Stimulated activated CD4-positive, alpha-beta T cell treated with anti-CD3 and anti-CD28 coated beads, Interleukin-12 subunit alpha, Interleukin-12 subunit beta, amount 100 ng/mL, for 48 hours (primary cell): ENCODE measurements at places on chromosomes 12 and 14.

DNA sequence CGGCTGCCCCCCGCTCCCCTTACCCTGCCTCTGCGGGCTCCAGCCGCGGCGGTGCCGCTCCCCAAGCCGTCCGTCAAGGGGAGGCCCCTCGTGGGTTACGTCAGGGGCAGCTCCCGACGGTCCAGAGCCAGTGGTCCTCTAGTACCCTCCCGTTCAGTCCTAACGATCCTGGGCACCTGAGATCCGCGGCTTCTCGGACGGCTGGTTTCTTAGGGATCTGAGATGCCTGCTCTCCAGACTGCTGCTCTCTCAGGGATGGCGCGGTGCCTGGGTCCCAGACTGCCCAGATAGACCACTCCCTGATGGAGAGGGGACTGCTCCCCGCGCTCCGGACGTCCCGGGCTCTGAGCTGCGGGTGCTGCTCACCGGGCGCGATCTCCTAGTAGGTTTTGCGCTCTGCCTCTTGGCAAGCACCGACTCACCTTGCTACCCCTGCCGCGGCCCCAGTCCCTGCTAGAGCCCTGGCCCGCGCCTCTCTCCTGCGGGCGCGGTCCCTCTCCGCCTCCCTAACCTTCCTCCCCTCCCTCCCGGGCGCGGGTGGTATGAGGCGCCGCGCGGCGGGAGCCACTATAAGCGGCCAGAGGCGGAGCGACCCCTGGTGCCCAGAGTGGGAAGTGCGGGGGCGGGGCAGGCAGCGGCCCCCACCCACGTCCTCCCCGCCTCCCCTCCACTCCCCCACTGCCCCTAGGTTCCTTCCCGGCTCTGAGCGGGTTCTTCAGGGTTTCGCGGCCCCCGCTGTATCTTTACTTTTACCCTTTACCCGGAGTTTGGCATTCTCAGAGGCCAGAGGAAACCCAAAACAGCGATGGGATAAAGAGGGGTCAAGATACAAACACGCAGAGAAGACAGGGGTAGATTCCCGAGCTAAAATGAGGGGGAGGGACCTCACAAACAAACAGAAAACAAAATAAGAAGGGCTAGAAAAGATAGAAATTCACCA is at the start of gene C1QL4:
TSS of gene C1QL4 (minus strand) at position 544 of the 940 bp plus-strand sequence. CDS start 711 bp downstream, outside the sequence.
- DNase-seq: peak; percentile 69

- no peak for DNase-seq
Observed at GRCh38 chr12:50085615-50086072, 502 bp downstream of the SMARCD1 start.

GRCh38 chr12:81450920-81451739 is 308.0 kb downstream of the PPFIA2 start:
- DNase-seq: no peak

DNA sequence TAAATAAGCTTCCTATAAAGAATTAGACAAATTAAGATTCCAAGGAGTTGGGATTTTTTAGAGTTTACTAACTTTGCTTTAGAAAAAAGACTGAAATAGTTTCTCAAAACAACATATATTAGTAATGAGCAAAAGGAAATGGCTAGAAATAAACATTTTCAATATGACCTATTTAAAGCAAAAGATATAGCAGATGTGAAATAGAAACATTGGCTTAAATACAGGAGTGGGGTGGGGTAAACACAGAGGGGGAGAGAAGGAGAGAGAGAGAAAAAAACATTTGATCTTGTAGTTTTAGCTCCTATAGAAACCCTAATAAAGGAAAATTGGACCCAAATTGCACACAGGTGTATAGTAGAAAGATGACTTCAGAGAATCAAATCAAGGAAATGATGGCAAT is 794.5 kb downstream of the MED13L start:
- no peak for DNase-seq

- DNase-seq: no peak
Observed at GRCh38 chr14:88986146-88986841, 161.8 kb downstream of the TTC8 start.
